ENCODE measurements at places on chromosomes 5 and 9.

DNA sequence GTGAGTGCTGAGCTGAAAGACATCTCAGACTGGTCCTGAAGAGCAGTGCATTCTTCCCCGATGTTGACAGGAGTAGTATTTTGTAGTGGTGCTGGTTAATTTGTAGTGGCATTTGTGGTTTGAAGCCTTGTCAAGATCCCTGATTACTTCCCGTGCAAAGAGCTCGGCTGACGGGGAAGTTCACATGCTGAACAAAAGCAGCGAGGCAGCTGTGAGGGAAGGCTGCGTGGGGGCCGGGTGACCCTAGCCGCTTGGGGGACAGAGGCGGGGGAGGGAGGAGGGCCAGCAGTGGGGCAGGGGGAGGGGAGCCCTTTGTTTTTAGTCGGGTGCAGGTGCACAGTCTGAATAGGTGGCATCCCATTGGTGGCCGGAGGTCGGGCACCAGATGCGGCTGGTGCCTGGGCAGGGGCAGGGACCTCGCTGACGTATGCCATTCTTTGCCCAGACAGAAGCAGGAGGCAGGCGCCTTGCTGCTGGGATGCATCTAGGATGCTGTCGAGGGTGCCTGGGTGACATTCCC lies 64.7 kb downstream of the CRB2 start:
- DNase-seq: no peak

DNA sequence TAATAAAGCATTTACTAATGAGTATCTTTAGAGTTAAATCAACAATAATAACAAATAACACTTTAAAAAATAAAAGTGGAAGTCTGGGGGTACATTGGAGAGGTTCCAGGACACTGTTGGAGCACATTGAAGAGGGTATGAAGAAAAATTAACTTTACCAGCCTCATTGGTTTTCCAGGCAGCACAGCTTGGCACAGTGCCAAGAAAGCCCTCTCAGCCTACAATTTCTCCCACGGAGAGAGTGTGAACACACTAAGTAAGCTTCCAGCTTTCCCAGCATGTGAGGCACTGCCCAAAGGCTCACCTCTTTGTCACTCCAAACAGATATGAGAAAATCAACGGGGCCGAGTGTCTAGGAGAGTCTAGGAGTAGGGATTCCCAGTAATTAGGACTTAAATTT lies 1912.8 kb upstream of the NUDT12 start:
- DNase-seq: no peak

DNA sequence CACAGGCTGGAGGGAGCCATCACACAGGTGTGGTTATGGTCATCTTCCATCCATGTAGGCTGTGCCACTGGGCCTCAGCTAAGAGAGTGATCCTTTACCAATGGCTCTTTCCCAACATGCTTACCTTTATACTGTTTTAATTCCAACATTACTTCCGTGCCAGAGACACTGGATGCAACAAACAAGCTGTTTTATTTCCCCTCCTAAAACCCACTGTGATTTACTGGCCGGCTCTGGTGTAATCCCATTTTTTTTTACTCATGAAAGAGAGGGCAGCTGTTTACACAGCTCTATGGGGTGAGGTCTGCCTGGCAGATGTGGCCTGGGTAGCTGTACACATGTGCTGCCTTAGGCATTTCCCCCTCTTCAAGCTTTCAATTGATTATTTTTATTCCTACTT lies 58.5 kb downstream of the MACROH2A1 start:
- DNase-seq: no peak

DNA sequence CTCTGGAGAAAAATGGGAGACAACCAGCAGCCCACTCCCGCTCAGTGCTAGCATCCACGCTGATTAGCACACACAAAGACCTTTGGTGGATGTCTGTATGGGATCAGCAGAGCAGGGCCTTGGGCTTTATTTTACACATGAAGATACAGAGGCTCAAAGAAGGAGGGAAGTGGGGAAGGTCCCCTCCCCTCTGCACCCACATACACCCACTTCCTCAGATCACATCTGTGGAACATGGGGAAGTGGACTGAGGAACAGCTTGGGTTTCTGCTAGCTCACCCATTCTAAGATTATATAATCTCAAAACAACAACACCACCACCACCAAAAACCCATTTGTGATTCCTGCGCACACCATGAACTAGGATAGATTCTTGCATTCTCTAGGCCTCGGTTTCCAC lies 14.0 kb downstream of the GGTA1 start:
- no peak for DNase-seq

GRCh38 chr5:89458332-89458656 lies 575.3 kb upstream of the MEF2C start:
- no peak for DNase-seq

- DNase-seq: no peak
Measured at GRCh38 chr9:1879501-1879900, 135.6 kb upstream of the SMARCA2 start.

DNA sequence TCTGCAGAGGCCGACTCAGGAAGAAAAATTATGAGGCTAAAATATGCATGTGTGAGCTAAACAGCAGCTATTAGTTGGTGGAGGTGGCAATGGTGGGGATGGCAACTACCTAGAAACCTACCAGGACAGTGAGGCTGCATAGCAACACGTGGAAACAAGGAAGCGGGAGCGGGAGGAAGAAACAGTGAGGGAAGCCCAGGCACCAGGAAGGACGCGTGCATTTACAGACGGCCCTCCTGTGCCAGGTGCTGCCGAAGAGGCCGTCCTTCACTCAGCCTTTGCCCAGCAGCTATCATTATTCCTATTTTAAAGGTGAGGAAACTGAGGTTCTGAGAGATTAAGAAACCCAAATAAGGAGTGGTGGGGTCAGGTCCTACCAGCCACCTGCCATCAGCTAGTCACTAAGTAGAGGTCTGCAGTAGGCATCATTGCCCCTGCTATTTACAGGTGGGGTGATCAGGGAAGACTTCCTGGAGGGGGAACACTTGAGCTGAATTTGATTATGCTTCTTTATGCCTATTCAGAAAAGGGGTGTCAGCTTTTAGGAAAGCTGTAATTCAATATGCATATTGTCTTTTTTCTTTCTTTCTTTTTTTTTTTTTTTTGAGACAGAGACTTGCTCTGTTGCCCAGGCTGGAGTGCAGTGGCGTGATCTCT lies 125.3 kb downstream of the CRB2 start:
- DNase-seq: no peak

DNA sequence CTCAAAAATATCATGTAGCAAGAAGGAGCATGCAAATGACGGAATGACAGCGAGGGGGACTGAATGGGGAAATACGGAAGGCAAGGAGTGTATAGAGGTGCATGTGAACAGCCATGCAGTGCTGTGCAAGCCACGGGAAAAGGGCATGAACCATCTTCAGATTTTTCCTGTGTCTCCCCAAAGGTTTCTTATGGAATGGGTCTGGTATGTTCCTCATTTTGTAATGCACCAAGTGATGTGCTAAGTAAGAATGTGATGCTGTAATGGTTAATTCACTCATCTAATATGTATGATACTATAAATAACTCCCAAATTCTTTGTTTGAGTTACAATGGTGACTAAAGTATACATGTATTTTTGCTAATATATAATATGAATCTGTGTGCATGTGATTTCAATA lies 99.0 kb upstream of the DAB2 start:
- peak; percentile 93 for DNase-seq

DNA sequence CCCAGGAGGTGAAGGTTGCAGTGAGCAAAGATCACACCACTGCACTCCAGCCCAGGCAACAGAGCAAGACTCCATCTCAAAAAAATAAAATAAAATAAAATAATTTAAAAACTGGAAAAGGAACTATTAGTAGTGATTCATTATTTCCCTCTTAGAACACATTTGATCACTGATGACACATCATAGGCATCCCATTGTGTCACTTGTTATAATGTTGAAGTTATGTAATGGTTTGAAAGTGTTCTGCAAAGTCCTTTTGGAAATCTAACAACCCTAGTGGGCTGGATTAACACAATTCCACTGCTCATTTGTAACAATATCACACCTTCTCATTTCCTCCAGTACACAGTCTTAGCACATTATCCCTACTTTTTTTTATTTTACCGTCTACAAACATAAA lies 81.8 kb upstream of the LMNB1 start:
- no peak for DNase-seq

GRCh38 chr5:103404483-103404882 lies 145.9 kb downstream of the MACIR start:
- no peak for DNase-seq

DNA sequence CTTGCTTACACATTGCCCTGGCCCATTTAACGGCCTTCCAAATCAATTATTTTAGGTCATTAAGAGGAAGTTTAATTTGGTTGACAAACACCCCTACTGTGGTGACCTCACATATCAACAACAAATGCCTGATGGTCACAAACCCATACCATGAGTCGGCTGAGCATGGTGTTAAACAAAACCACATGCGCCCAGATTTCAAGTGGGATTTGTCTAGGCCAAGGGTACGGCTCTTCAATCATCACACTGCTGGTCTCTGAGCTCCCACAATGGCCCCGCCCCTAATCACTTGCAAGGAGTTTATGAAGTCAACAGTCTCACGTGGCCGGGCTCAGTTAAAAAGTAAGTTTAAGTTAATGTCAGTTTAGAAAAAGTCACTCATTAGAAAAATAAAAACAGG lies 243.8 kb downstream of the CRB2 start:
- no peak for DNase-seq

- DNase-seq: no peak
Measured at GRCh38 chr5:76393035-76393680, 9.9 kb upstream of the IQGAP2 start.
